ENCODE measurements at places on chromosomes 1 and 21.

DNA sequence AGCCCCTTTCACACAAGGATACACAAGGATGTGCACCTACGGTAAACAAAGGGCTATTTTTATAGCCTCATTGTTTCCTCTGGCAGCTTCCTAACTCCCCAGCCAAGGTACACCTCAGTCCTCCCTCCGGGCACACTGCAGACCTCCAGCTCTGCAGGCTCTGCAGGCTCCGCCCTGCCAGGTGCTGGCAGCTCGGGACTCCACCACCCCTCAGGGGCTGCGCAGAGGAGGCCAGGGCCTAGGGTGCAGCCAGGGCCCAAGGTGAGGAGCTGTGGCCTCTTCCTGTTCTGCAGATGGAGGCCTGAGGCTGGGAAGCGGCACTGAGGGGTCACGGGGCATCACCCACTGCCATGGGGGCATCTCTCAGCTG is 19.8 kb upstream of the CLSTN1 start:
- no peak for DNase-seq

DNA sequence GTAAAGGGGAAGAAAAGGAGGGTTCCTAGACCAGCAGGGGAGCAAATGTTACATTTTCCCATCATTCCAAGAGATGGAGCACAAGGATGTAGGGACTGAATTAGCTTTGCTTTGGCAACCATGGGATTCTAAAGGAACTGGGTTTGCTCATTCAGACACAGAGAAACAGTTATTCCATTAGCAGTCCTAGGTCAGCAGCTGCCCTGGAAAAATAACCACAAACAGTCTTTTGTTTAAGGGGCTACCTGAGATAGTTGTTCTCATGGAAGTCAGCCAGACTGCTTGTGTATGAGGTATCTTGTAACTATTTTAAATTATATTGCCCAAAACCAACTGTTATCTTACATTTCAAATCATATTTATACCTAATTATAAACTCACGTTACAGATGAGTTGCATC is 58.4 kb upstream of the VCAM1 start:
- no peak for DNase-seq

GRCh38 chr1:168960595-168960994 is 145.9 kb upstream of the ATP1B1 start:
- no peak for DNase-seq

DNA sequence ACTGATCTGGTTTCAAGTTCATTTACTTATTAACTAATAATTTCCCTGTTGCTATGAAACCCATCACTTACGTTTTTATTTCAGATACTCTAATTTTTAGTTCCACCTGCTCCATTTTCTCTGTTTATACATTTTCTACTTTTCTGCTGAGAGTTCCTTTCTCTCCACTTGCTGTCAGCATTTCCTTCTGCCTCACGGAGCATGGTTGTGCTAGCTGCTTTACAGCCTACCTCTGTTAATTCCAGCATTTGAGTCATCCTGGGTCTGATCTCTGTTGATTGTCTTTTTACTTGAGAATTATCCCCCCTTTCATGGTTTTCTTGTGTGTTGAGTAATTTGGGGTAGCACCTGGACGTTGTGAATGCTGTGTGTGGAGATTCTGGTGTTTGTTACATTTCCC is 373.2 kb upstream of the C1orf174 start:
- no peak for DNase-seq

DNA sequence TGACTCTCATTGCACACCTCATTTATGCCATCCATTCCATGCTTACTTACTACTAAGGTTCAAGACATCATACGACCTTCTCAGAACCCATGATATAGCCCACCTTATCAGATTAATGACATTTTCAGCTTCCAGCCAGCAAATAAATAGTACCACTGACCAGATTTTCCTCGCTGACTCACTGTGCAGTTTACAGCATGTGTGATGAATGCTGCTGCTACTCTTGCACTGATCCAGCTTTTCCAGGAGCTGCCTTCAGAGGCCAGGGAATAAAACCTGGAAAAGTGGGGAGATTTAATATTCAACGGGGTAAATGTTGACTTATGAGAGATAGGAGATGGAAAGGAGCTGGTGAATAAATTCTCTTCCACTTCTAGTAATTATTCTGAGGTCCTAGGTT is 247.1 kb downstream of the COL11A1 start:
- DNase-seq = no peak

Measured in activated naive CD4-positive, alpha-beta T cell treated with anti-CD3 and anti-CD28 coated beads, Interleukin-2, amount 50 U/mL, for 16 hours (primary cell).